Lung microvascular endothelial cell (primary cell): ENCODE measurements at places on chromosomes 1 and 21.

GRCh38 chr1:172775606-172776005 is 116.7 kb downstream of the FASLG start:
- DNase-seq, result no peak

GRCh38 chr1:226921504-226921903 is 18.6 kb upstream of the COQ8A start:
- DNase-seq, result no peak

DNA sequence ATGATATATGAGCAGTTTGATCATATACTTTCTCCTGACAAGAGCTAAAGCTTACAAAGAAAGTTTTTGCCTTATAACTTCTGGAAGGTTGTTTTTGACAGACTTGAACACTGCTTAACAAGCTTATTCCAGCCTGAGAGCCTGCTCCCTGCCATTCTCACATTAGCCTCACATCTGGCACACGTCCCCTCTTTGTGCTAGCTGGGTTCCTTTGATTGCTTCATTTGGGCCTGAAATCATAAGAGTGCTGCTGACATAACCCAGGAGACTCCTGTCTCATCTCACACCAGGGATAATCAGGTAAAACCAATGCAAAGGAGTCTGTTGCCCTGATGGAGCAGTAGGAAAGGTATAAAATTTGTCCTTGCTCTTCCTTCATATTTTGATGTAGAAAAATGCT is 1411.7 kb upstream of the B3GALT2 start:
- no peak for DNase-seq

GRCh38 chr1:186927884-186928283 is 99.1 kb downstream of the PLA2G4A start:
- no peak for DNase-seq

GRCh38 chr1:244052016-244052727 is 1.1 kb downstream of the ZBTB18 start:
- peak; percentile 7 for DNase-seq

GRCh38 chr1:67898033-67898726 is 64.9 kb upstream of the GNG12 start:
- peak; percentile 42 for DNase-seq

DNA sequence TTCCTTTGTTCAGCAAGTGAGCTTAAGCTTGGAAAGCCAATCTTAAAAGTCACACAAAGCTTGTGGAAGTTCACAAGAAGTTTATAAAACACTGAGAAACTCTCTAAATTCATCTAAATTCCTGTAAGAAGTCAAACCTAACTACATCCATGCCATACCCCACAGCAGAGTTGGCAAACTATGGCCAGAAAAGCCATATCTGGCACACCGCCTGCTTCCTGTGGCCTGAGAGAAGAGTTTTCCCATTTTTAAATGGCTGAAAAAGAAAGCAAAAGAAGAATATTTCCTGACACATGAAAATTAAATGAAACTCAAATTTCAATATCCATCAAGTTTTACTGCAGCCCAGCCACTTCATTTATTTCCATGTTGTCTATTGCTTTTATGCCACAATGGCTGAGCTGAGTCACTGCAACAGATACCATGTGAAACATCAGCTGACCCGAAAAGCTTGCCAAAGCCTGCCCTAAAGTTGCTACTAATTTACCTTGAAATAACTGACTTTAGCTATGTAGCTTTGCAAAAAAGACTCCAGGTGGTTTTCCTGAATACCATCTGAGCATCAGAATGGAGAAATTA is 237.1 kb downstream of the SLC45A1 start:
- peak; percentile 86 for DNase-seq
